ENCODE measurements at places on chromosomes 1 and 21.

- DNase-seq, result no peak
Measured at GRCh38 chr1:81375884-81376548, 424.7 kb upstream of the ADGRL2 start.

GRCh38 chr1:43766818-43767525, 59.6 kb downstream of the ST3GAL3 start:
- no peak for DNase-seq

DNA sequence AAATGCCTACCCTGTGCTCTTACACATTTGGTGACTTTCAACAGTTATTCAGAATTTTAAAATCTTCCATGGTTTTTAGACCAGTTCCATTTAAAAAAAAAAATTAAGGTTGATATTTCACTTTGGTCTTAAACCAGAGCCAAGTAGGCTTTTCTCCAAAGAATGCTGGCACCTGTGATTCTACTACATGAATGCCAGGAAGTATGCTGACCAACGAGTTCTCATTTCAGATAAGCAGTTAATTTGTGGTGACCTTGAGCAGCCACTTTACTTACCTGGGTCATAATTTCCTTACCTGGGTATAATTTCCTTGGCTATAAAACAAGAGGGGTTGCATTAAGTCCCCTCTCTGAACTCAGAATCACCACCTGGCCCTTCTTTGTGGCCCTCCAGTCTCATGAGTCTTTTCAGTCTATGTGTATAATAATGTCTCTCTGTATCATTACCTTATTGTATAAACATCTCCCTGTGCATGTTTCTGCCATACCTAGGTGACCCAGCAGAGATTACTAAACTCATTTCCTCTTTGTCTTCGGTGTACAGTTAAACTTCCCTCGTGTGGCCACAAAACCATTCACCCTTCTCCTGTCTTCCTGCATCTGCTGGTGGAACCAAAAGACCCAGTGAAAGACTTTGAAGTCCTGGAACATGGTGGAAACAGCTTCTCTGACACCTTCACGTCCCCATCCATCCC, 139.1 kb upstream of the DPT start:
- DNase-seq, result no peak

- no peak for DNase-seq
Measured at GRCh38 chr1:171221665-171222591, 26.4 kb upstream of the FMO1 start.

- no peak for DNase-seq
Measured at GRCh38 chr21:34271189-34271851, 92.5 kb upstream of the KCNE2 start.

DNA sequence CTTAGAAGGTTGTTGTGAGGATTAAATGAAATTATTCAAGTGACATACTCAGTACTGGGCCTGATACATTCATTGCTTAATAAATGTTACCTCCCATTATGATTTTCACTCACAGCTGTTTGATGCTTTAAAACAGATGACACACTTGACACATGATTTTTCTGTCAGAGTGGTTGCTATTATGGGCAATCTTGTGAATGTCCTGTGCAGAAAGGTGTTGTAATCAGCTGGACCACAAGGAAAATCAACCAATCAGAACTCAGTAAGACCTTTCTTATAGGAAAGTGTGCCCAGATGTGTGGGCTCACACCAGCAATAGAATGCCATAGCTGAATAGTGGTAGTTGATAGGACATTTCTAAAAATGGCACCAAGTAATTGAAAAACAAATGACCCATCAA, 23.5 kb downstream of the GJA5 start:
- DNase-seq, result no peak

DNA sequence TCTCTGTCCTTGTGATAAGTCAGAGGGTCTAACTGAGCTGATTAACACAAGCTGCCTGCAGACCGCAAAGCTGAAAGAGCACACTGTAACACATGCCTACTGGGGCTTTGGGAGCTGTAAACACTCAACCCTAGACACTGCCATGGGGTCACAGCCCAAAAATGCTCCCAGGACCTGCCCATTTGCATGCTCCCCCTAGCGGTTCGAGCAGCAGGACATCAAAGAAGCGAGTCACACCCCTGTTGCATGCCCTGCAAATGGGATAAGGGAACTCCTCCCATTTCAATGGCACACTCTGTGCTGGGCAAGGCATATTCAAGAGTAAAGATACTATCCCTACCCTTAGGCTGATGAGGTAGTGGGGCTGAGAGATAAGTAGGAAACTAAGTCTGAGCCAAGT, 22.8 kb downstream of the LCE3E start:
- DNase-seq, result no peak

DNA sequence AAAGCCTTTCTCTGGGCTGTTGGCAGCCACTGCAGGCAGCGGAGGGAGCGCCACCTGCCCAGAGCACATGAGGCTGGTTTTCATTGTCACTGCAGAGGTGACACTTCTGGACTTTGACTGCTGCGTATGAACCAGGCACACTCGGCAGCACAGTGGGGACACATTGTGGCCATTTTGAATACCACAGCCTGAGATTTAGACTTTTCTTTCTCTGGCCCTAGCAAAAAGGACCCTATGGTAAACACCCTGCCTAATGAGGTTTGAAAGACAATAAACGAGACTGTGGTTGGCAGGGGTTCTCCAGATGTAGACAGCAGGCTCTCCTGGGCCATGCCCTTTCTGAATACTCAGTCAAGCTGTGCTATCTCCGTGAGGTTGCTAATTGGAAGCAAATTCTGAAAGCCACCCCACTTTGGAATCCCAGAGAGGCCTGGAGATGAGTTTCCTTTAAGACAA, 12.0 kb upstream of the KCNE2 start:
- peak; percentile 12 for DNase-seq

DNA sequence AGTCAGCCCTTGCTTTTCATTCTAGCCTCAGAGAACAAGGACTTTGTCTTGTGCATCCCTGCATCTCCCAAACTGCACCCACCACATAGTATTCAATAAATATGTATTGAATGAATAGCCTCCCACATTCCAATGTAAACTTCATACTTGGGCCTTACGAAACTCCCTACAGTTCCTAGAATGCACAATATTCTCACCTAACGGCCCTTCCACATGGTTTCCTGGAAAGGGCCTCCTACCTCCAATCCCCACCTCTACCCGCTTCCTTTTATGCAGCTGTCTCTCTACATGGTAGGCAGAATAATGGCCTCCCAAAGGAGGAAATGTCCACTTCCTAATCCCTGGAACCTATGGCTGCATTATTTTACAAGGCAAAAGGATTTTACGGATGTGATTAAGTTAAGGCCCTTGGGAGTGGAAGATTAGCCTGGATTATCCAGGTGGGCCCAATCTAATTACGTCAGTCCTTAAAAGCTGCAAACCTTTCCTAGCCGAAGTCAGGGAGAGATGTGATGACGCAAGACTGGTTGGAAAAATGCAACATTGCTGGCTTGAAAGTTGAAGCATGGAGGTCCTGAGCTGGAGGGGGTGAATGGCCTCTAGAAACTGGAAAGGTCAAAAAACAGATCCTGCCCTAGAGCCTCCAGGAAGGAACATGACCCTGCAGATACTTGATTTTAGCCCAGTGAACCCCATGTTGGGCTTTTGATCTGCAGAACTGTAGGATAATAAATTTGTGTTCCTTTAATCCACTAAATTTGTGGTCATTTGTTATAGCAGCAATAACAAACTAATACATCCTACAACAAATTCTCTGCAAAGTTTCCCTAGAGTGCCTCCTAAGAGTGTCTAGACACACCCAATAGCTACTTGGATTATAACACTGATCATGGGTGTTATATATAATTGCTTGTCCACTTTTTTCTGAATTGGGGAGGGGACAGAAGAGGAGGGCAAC, 5.2 kb upstream of the PIK3C2B start:
- DNase-seq, result no peak

- DNase-seq, result no peak
Measured at GRCh38 chr1:160075836-160076235, 5.5 kb upstream of the KCNJ9 start.

DNA sequence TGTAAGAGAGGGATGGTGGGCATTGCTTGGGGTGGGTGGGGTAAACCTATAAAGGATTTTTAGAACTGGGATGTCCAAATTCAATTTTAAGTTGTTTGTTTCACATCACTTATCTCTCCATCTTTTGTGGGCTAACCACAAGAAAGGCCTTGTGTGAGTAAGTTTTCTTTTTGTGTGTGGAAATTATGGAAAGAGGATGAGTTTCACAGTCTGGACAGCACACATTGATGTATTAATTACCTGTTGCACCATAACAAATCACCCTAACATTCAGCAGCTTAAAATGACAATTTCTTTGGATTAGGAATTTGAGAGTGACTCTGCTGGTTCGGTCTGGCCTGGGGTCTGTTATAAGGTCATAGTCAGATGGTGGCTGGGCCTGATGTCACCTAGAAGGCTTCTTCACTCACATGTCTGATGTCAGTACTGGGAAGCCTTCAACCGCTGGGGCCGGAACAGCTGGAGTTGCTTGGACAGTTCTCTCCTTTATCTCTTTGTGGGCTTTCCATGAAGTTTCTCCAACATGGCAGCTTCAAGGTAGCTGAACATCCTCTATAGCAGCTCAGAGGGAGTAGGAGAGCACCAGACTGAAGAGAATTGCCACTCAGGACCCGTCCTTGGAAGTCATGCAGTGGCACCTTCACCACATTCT, 2.0 kb upstream of the COL9A2 start:
- no peak for DNase-seq

- no peak for DNase-seq
Measured at GRCh38 chr1:25173809-25174340, 58.4 kb downstream of the SYF2 start.

- no peak for DNase-seq
Measured at GRCh38 chr1:212641956-212642355, 33.4 kb downstream of the ATF3 start.

- DNase-seq, result no peak
Measured at GRCh38 chr1:91054780-91055481, 33.1 kb upstream of the ZNF644 start.

DNA sequence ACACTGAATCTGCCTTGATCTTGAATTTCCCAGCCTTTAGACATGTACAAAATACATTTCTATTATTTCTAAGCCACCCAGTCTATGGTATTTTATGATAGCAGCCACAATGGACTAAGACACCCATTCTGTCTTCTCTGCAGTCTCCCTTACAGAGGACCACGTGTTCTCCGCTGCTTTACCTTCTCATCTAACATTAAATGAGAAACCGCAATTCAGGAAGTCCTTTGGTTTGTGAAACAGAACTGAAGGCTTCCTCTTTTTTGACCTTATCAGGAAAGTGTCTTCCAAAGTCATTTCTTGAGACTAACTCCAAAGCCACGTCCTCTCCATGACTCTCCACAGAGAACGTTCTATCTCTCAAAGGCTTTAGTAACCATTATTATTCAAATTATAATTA, 560.1 kb downstream of the OMA1 start:
- no peak for DNase-seq

- DNase-seq, result no peak
Measured at GRCh38 chr1:10517677-10517982, 42.9 kb downstream of the PEX14 start.

DNA sequence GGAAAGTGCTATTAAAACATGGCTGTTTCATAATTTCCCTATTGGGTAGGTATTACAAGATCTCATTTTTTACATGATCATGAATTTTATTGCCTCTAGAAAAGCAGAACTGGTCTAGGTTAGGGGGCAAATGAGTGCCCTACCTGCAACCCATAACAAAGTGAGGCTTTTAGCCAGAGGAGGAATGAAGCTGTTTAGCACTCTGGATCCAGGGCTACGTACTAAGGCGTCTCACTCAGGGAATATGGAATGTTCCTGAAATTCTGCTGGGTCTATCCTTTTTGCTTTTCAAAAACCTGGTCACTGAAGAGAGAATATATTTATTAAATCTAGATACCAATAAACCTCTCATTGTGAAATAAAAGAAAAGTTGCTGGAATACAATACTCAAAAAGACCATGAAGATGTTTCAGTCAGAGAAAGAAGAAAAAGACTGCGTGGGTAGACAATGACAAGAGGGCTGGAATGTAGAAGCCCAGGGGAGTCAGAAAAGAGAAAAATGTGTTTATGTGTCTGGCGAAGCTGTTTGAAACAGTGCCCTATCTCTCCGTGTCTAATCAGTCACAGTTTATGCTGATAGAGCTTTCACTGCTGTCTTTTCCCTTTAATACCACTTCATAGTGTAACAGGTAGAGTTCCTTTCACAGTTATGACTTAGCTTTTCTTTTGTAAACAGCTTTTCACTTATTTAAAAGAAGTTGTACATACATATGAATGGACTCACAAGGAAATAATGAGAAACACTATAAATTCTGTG, 25.0 kb upstream of the SYDE2 start:
- DNase-seq, result no peak

GRCh38 chr1:109909561-109909960, 1.1 kb upstream of the CSF1 start:
- no peak for DNase-seq

GRCh38 chr1:8627728-8628127, 189.7 kb downstream of the RERE start:
- DNase-seq, result no peak

DNA sequence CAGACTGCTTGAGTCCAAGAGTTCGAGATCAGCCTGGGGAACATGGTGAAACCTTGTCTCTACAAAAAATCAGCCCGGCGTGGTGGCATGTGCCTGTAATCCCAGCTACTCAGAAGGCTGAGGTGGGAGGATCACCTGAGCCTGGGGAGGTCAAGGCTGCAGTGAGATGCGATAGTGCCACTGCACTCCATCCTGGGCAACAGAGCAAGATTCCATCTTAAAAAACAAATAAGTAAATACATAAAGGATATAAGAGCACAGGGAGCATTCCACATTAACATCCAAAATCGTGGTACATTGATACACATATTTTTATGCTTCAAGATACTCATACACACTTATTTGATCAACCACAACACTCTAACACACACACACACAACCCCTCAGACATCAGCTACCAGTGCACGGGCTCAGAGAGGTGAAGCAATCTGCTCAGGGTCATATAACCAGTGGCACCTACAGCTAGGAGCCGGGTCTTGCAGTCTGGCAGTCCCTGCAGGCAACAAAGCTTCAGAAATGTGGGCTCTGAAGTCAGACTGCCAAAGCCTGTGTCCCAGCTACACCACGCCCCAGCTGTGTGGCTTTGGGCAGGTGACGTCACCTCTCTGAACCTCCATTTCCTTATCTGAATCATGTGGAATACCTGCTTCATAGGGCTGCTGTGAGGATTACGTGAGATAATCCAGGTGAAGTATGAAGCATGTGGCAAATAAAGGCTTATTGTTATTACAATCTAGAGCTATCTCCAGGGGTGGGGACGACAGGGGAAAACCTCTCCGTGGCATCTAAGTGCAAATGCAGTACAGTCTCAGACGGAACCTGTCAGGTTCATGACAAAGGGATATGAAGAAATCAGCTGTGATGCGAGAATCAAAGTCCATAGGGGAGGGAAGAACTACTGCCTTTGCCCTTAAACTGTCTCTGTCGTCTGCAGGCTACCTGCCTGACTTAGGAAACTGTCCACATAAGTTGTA, 4.8 kb upstream of the CRYBG2 start:
- DNase-seq, result peak; percentile 54

- no peak for DNase-seq
Measured at GRCh38 chr1:245550720-245551043, 395.9 kb downstream of the KIF26B start.

GRCh38 chr1:200867018-200867811, 5.6 kb upstream of the GPR25 start:
- no peak for DNase-seq

GRCh38 chr1:231421546-231421970, 529 bp downstream of the EGLN1 start:
- peak; percentile 19 for DNase-seq

- no peak for DNase-seq
Measured at GRCh38 chr1:62438163-62438562, 1.3 kb downstream of the USP1 start.

- DNase-seq, result no peak
Measured at GRCh38 chr1:59309795-59310548, 13.1 kb downstream of the FGGY start.
